ENCODE measurements at places on chromosomes 7 and 10. TPM values are rescaled to one million over a fixed set of nuclear protein-coding genes. Genes with fewer than 3 reads are reported as not detected.

ATOH7 gene
- not detected for total RNA-seq

MKX gene
- 0.50 TPM for total RNA-seq

ZPBP gene
- not detected for total RNA-seq

RPEL1 gene
- total RNA-seq: not detected

ODAD2 gene
- total RNA-seq: 0.10 TPM

MYO3A gene
- total RNA-seq: not detected

PCLO gene
- 3.5 TPM for total RNA-seq

CFAP69 gene
- total RNA-seq: 4.5 TPM

CCL24 gene
- total RNA-seq: 0.56 TPM

DNA sequence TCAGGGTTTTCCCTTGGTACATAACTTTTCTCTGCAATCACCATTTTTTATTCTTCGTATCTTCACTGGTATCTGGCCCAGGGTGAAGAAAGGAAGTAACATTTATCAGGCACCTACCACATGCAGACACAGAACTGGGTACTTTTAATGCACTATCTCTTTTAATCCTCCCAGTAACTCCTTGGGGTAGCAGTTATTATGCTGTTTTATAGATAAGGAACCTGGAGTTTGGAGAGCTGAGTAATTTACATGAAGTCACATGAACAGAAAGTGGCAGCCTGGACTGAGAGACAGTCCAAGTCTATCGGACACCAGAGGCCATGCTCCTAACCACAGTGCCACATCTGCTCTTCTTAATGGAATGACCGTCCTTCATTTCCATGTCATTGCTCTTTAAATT is 117.1 kb upstream of the PODXL start:
- DNase-seq: no peak

- no peak for DNase-seq
Measured at GRCh38 chr10:114272696-114273095, 33.6 kb downstream of the VWA2 start.

GRCh38 chr7:139108266-139109187 is 993 bp downstream of the ZC3HAV1 start:
- DNase-seq: peak; percentile 45

DNA sequence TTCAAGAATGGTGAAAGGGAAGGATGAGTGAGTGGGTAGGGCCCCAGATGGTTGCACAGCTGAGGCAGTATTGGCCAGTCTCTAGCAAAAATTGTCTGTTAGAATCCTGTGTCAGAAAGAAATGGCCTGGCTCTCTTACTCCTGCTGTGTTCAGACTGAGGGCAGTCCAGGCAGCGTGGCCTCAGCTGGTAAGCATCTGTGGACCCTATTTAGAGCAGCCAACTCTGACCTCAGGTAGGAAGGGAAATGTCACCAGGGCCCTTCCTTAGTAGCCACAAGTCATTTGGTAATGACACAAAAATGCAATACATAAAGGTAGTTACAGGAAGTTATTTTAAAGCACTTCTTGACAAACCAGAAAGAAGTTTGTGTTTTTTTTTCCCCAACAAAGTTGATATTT is 1194.7 kb downstream of the CNTNAP2 start:
- no peak for DNase-seq

- DNase-seq: no peak
Measured at GRCh38 chr7:128420773-128421172, 11.0 kb upstream of the IMPDH1 start.

GRCh38 chr10:103921750-103922195 is 3.8 kb upstream of the STN1 start:
- DNase-seq: no peak

DNA sequence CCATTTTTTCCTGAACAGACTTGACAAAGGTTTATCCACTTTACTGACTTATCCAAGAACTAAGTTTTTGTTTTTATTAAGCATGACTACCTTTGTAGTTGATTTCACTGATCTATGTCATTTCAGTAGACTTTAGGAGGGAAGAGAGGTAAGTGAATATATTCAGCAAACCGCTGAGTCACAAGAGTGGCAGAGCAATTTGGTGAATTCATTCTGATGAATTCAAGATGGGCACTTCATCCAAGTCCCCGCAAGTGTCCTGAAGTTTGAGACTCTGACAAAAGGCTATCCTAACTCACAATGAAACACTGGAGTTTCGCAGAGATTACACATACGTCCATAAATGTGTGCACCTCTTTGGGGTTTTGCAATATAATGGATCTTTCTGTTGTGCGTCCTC is 102.3 kb upstream of the RHEB start:
- no peak for DNase-seq

DNA sequence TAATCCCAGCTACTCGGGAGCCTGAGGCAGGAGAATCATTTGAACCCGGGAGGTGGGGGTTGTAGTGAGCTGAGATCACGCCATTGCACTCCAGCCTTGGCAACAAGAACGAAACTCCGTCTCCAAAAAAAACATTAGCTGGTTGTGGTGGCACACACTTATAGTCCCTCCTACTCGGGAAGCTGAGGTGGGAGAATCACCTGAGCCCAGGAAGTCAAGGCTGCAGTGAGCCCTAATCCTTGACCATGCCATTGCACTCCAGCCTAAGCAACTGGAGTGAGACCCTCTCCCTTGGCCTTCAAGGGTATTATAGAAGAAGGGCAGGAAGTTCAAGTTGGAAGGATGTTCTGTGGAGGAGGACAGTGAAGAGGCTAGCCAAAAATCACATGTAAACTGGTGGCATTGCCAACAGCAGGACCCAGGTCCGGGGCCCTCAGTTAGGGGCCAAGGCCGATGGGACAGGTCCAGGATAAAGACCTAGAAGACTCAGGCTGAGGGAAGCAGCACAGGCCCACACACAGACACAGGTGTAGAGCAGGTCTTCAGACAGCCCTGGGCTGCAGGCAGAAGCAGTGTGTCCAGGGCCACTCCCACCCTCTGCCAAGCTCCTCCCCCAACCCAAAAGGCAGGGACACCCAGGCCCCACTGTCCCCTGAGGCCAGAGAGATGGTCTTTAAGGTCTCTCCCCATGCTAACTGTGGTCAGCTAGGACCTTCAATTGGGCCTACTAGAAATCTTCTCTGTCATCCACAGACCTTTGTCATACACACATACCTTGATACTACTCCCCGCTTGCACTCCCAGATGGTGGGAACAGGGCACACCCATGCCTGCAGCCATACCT is 8.4 kb upstream of the SAMD8 start:
- no peak for DNase-seq

- no peak for DNase-seq
Measured at GRCh38 chr10:2469802-2470201, 597.5 kb upstream of the PFKP start.

DNA sequence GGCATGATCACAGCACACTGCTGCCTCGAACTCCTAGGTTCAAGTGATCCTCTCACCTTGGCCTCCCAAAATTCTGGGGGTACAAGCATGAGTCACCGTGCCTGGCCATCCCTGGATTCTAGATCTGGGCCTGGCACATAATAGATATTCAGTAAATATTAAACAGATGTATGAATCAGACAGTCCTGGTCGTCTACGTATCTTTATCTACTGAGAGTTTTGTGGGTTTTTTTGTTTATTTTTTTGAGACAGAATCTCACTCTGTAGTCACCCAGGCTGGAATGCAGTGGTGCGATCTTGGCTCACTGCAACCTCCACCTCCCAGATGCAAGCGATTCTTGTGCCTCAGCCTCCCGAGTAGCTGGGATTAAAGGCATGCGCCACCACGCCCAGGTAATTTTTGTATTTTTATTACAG is 24.3 kb upstream of the ITGB1 start:
- no peak for DNase-seq

DNA sequence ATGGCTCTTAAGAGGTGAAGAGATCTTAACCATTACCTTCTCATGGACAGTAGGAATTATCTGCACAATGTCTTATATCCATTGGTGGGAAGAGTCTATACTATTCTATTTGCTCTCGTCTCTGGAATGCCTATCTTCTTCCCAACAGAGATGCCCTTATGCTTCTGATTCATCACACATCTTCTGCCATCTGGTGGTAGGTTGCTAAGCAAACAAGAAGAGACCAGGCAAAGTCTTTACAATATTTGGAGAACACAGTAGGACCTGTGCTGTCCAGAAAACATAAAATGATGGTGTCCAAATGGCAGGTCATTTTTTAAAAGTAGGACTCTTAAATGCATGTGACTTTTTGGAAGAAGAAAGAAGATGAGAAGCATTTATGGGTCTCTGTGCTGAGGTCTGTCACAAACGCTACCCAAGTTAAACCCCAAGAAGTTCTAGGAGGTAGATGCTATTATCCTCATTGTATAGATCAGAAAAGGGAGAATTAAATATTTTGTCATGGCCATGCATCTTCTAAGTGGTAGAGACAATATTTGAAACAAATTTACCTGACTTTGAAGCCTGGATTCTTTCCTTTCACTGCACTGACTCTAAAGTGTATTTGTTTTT is 67.8 kb upstream of the NXPH1 start:
- DNase-seq: no peak

GRCh38 chr7:37817591-37817960 is 30.8 kb upstream of the NME8 start:
- no peak for DNase-seq

DNA sequence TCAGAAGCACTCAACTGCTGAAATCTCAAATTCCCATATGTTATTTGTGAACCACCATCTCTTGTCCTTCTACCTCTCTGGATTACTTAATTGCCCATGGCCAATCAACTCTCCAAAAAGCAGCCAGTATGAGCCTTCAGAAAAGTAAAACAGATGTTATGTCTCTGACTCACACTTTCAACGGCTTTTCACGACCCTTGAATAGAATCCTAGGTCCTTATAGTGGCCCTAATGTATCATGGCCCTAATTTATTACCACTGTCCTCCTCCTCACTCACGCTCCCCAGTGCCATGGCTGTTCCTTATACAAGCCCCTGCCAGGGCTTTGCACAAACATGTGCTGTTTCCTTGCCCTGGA is 20.0 kb downstream of the ZNF438 start:
- no peak for DNase-seq

DNA sequence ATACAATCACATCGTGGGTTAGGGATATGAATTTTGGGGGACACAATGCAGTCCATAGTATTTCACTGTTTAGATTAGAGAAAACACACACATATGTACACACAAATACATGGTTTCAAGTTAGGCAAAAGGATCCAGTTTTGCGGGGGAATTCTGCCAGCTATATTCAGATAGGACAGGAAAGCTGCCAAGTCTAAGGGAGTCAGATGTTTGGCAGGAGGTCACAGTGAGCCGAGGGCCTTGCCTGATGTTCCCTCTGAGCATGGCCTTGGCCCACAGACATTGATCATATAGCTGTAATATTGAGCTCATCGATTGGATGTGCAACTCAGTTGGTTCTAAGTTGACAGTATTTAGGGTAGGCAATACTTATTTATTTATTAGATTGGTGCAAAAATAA is 122.8 kb downstream of the ADRA2A start:
- no peak for DNase-seq

All from left cardiac atrium (tissue), 4 donors.